ENCODE measurements at places on chromosomes 11 and 22. TPM values are rescaled to one million over a fixed set of nuclear protein-coding genes. Genes with fewer than 3 reads are reported as not detected.

The CEND1 gene
- total RNA-seq, result 0.20 TPM

The CHRDL2 gene
- total RNA-seq, result not detected

The SYT12 gene
- total RNA-seq, result not detected

The RPS13 gene
- 944 TPM for total RNA-seq
